ENCODE measurements at places on chromosomes 11 and 22.

DNA sequence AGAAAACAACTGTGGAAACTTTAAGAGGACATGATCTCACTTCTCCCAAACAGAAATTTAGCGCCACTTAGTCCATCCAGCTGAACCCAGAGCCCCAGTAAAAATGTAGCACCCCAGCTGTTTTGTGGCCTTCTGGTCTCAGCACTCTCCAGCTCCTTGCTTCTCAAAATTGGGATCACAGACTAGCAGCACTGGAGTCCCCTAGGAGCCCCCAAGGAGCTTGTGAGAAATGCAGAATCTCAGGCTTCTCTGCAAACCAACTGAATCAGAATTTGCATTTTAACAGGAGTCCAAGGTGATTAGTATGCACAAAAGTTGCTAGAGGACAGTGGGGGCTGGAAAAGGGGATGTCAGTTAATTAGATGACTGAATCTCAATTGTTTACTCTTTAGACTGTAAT, 89.8 kb upstream of the FIBIN start:
- no peak for DNase-seq

DNA sequence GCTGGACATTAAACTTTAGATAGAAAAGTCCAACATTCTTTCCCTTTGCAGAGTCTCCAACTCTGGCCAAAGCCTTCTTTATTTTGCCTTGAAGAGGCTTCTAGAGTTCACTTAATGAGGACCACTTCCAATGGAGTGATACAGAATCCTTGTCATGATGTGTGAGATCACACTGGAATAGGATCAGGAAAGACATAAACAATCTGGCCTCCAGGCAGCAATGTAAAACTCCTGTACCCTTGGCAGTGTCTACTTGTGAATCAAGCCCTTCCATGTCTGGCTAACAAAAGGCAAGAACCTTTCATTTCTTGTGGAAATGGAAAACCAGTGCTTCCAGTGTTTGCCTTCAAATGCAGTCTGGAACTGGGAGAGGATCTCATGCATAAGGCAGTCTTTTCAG, 56.5 kb upstream of the FIBIN start:
- no peak for DNase-seq

DNA sequence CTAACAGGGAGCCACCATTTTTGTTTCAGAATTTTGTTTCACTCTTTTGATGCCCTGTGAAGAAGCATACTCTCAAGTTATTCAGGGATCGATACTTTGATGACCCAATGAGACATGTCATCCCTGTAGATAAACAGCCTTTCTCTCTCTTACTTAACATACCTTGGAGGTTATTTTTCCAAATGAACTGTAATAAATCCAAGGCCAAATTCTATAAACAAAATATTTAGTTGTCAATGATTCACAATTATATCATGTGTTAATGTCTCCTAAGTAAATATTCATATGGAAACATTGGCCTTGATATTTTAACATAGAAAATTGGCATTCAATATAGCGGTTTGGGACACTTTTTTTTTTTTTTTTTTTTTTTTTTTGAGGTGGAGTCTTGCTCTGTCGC, 97.5 kb downstream of the LUZP2 start:
- no peak for DNase-seq

DNA sequence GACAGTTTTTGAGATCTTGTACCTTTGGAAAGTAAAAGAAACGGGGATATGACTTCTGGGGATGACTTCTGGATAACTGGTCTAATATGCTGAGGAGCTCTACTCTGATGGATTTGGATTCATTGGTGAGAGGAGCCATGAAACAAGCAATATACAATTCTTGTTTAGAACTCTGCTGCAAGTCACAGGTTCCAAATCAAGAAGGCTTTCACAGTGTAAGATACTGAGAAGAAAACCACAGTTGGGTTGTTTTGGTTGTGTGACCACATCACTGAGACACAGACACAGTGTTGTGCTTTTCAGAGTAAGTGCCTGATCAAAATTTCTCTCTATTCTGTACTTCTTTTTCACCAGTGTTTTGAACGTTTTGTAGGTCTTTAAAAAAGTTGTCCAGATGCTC, 13.1 kb upstream of the UCP2 start:
- DNase-seq: no peak

GRCh38 chr11:35270342-35270741, 131.4 kb downstream of the CD44 start:
- DNase-seq: no peak

- no peak for DNase-seq
These were observed 29.0 kb downstream of the TIMP3 start for GRCh38 chr22:32830473-32830872.

DNA sequence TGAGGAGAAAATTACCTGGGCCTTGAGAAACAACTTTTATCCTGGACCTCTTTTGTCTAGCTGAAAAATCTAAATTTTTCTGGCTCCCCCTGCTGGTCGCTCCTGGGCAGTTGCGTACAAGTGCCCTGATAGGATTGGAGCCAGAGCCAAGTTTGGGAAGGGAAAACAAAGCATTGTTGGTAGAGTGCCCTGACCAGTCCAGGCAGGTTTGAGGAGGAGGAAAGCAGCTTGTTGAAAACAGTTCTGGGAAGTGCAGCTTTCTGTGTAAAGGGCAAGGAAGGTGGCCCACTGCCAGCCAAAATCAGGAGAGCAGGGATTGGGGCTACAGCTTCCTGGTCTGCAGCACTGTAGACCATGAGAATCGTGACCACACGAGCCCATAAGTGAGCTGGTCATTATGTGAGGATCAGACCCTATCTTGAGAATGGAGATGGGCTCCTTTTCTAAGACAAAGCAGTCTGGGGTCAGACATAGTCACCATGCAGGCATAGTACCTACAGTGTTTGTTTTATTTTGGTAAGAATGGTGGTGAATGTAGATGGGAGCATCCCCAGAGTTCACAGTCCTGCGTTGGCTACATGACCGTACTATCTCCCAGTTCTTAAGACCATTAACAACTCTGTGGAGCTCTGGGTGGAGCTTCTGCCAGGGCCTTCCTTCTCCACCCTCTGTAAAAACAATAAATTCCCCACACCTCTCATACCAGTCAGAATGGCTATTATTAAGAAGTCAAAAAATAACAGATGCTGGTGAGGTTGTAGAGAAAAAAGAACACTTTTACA, 21.3 kb upstream of the PIK3IP1 start:
- DNase-seq: peak; percentile 93

Measured in NCI-H2029 (cell line).